ENCODE measurements at places on chromosomes 3 and 15. TPM values are rescaled to one million over a fixed set of nuclear protein-coding genes. Genes with fewer than 3 reads are reported as not detected.

DNA sequence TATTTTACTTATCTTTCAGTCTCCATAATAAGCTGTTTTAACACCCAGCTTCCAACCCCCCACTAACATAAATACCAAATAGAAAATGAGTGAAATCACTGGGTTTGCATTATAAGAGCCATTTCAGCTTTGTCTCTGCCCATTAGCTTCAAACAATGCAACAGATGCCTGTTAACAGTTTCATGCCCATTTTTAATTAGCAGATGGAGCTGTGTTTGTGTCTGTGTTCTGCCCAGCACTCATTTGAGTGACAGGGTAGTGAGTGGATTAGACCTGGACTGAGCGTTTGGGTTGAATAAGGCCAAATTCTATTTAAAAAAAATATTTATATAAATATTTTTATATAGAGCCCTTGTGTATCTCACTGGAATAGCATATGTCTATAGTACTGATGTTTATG, 7.4 kb downstream of the RAB8B start:
- DNase-seq = no peak

PARP16 gene
- 4.6 TPM for total RNA-seq

GRK7 gene
- not detected for total RNA-seq

DNA sequence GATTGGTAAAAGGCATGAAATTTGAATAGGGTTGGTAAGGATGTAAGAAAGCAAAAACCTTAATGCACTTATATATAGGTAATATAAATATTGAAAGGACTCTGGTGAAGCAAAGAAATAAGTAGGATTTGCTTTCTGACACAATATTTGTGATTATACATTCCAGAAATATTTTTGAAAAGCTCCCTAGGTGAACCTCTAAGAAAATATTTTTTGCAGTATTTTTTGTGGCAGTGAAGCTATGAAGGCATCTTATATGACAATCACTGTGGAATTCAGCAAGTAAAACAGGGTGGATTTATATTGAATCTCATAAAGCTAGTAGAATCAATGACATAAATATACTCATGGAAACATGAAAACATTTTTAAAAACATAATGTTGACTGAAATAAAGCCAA, 119.6 kb upstream of the EPHA3 start:
- DNase-seq = no peak

DNA sequence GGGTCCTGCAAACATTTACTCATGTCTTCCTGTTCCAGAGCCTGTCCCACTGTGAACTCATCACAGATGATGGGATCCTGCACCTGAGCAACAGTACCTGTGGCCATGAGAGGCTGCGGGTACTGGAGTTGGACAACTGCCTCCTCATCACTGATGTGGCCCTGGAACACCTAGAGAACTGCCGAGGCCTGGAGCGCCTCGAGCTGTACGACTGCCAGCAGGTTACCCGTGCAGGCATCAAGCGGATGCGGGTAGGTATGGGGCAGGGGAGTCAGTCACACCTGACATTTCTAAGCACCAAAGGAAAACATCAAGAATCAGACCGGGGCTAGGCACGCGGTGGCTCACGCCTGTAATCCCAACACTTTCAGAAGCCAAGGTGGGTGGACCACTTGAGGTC, 56.3 kb downstream of the UBP1 start:
- DNase-seq = no peak

SYNPR gene
- total RNA-seq = 0.93 TPM

GRCh38 chr3:133453383-133453782, 53.5 kb downstream of the BFSP2 start:
- DNase-seq = no peak

CCR8 gene
- total RNA-seq = not detected

GRCh38 chr15:78508272-78508671, 895 bp downstream of the HYKK start:
- no peak for DNase-seq

DNA sequence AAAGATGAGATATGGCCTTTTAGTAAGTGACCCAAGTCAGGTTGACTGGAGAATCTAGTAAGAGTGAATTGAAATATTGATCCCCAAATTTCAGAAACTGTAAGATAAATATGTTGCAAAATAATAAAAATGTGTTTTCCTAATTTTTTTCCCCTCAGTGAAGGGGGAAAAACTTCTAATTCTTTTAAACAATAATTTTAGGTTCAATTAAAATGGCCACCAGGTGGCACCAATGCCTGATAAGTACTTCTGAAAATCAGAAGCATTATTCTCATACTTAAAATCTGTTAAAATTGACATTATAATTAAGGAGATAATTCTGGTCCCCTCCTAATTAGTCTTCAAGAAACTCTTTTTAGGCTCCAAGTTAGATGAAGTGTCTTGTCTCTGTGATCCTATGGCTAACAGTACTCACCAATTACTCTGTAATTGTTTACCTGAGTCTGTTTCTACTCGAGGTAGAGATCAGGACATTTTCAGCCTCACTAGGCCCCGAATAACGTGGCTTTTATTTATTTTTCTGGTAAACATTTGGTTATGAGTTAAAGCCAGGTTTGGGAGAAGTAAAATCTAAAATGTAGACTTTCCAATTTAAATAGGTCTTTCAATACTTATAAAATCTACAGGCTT, 52.6 kb downstream of the NMD3 start:
- no peak for DNase-seq

RYK gene
- 32.3 TPM for total RNA-seq

DNA sequence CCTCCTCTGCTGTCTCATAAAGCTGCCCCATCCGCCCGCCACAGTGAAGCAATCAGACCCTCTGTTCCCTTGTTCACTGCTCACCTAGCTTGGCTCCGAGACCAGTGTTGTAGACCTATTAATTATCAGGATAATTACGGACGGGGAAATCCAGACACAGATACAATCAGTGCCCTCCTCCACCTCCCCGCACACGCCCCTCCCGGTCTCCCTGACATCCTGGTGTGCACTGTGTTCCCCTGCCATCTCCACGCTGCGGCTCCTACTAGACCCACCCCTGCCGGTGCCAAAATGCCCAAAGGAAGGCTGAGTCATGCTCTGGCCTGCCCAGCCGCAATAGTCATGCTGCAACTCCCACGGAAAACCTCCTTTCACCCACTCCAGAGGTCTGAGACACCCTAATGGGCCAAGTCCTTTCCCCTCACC, 277.3 kb upstream of the TLE3 start:
- DNase-seq = no peak

- DNase-seq = no peak
Observed at GRCh38 chr3:12966847-12967605, 106.2 kb downstream of the IQSEC1 start.

DNA sequence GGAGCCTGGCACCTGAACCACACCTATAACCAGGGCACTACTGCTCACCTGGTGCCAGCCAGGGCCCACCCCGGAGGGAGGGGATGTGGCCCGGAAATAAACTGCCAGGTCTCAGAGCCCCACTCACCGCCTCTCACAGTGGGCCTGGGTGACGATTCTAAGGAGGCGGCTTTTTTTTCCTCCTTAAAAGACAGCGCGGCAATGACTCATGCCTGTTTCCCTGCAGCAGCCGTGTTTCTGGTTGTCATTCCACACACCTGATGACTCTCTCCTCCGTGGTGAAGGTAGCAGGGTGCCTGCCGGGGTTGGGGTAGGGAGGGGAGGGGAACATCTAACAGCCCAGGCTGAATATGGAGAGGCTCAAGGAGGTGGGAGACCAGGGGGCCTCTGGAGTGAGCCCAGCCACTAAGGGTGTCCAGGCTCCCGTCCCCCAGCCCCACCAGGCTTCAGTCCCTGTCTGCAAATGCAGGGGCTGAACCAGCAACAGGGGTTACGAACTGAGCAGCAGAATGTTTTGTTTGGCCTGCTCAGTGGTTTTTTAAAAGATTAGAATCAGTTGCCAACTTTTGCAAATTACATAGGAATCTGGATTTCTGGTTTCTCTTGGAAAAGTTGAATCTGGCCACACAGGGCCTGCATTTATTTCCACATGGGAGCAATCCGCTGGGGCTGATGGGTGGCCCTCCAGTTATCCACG, 127.3 kb upstream of the LINGO1 start:
- no peak for DNase-seq

DNA sequence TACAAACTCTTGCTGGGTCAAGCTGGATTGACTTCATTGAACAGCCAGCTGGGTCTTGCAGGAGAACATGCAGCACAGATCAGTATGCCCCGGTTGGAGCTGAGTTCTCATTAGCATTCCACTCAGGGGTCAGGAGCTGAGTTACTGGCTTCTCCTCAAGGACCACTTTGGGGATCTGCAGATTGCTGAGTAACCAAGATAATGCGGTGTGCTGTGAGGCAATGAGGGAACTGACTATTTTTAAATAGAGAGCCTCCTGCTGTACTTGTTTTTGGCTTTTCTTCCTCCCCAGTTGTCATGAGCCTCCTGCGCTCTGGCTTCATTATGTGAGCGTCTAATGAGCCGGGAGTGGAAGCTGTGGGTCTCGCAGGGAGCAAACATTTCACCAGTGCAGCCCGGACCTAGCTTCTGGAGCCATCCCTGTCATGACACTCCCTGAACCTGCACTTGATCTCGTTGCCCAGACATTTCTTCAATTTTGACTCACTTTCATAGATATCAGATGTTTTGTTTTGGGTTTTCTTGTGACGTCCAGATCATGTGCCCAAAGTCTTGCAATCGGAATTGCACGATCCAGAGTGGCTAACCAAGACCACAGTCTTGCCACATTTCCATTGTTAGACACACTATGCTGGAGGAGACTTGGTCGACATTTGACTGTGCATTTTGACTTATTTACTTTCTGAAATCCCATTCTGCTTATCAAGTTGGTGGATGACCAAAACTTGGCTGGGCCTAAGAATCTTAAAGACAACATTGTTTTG, 327.2 kb downstream of the LRTM1 start:
- no peak for DNase-seq

GLDN gene
- total RNA-seq = 4.8 TPM

A4GNT gene
- not detected for total RNA-seq

- no peak for DNase-seq
Observed at GRCh38 chr15:42494998-42495360, 455 bp upstream of the SNAP23 start.

ADAMTS9 gene
- 14.7 TPM for total RNA-seq

Data from left ventricle myocardium inferior (tissue), 1 donor.